ENCODE measurements at places on chromosomes 7 and 10. TPM values are rescaled to one million over a fixed set of nuclear protein-coding genes. Genes with fewer than 3 reads are reported as not detected.

DNA sequence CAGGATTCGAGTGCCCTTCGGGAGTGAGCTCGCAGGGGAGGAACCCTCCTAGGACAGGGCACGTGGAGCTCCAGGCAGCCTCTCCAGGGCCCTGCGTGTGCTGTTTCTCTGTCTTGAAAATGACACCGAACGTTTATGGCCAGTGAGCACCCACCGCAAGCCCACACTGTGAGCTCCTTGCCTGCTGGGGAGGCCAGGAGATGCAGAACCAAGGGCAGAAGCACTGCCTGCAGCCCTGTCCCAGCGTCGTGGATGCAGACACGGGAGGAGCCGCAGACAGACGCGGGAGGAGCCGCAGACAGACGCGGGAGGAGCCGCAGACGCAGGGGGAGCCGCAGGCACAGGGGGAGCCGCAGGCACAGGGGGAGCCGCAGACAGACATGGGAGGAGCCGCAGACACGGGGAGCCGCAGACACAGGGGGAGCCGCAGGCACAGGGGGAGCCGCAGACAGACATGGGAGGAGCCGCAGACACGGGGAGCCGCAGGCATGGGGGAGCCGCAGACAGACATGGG is 314.4 kb downstream of the PTPRN2 start:
- no peak for DNase-seq

- DNase-seq: no peak
Observed at GRCh38 chr7:111476586-111477293, 85.6 kb downstream of the IMMP2L start.

- no peak for DNase-seq
Observed at GRCh38 chr10:71090801-71091200, 121.6 kb upstream of the UNC5B start.

Gene MOGAT3
- not detected for total RNA-seq

Gene IDI2
- total RNA-seq: not detected
